ENCODE measurements at places on chromosomes 13 and 19. TPM values are rescaled to one million over a fixed set of nuclear protein-coding genes. Genes with fewer than 3 reads are reported as not detected.

Gene RNF225
- total RNA-seq: 0.27 TPM

Gene FFAR3
- total RNA-seq: not detected

Gene KIR2DL4
- total RNA-seq: not detected

Gene PRRG2
- total RNA-seq: 0.82 TPM

Gene UBE2L5
- total RNA-seq: not detected

Gene KLF12
- total RNA-seq: 2.2 TPM
